ENCODE measurements at places on chromosomes 4 and X.

DNA sequence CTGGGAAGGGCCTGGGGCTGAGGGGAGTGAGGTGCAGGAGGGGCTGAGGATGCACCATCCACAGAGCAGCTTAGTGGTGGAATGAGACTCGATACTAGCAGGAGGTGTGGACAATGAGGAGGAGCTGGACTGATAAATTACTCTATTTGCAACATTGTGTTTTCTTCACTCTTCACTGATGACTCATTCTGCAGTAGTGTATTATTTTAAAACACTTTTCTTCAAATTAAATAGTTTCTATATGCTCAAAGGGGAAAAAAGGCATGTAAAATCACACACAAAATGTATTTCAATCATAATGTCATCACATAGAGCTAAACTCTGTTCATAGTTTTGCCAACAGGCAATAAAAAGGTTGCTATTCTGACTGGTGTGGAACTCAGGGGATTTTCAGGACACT, 467.0 kb upstream of the CTSO start:
- DNase-seq, result no peak

DNA sequence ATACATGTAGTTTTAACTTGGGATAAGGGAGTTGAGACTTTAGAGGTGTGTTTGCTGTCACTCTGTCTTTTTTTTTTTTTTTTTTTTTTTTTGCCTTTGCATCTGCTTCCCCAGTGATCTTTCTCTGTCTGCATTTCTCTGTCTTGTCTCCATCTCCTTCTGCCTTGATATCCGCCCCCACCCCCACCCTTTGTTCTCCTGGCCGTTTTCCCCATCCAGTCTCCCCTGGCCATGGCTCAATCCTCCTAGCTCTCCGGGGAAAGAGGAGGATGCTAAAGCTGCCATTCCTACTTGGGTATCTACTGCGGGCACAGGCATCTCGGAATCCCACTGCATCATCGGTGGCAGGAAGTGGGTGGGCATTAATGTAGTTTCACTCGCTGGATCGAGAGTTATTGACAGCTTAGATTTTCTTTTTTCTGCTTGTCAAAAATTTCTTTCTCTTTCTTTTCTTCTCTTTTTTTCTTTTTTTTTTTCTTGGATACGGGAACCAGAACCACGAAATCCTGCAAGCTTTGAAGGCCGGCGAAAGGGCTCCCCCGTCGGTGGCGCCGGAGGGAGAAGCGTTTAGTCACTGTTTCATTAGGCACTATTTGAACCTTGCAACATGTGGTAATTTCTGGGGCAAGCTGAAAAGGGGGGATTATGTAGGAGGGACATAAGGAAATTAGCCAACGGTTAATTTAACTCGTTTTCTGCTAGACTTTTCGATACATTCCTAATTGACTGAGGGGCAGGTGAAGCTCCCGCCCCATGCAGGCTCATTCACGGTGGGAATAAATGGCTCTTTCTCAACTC, 8.2 kb downstream of the GSX2 start:
- no peak for DNase-seq

DNA sequence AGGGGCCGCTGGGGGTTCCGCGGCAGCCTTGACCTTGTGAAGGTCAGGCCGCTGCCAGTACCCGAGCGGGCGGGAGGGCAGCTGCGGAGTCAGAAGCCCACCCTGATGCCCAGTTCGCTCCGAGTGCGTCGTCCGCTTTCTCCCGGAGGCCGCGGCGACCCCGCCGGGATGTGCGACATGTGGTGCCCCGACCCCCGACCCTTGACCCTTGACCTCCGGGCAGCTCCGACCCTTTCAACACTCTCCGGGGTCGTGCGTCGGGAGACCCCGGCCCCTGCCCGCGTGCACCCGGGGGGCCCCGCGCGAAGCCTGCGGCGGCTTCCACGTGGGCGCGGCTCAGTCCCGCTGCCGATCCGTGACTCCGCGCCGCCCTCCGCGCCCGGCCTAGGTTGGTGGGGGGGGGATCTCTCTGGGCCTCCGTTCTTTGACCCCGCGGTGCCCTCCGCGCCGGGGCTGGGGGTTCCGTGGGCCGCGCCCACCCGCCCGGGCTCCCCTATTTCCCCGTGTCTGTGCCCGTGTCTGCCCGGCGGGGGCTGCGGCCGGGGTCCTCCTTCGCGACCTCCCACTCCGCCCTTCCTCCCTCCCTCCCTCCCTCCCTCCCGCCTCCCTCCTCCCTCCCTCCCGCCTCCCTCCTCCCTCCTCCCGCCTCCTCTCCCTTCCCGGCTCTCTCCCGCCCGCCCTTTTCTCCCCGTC, 609 bp upstream of the SLC25A6 start:
- no peak for DNase-seq

DNA sequence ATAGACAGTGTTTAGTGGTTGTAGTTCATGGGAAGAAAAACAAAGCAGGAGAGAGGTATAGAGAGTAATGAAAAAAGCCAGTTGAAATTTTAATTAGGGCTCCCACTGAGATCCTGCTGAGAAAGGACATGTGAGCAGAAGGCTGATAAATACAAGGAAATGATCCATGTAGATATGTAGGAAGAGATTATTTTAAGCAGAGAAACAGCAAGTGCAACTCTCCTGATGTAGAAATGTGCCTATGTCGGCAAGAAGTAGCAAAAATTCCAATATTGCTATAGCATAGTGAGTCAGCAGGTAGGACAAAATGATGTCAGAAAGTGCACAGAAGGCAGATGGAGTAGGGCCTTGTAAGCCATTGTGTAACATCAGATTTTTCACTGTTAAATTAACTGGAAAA, 1027.3 kb downstream of the PCDH18 start:
- no peak for DNase-seq

DNA sequence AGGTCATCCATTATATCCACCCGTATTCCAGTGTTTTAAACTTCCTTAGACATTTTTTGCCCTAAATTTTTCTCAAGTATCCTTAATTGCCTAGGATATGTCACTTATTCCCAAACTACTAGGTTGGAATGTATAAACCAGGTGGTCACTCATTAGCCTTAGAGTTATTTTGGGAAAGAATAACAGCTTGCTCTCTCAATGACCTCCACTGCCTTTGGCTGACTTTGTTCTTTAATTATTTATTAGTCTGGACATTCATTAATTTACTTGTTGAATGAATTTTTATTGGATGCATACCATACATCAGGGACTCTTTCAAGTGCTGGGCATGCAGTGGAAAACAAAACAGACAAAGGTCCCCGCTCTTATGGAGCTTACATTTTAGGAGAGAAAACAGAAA, 609.3 kb upstream of the IGFBP7 start:
- no peak for DNase-seq

Data from NCI-H2081 treated with DMSO at 0.1 percent for 48 hours (cell line).